ENCODE measurements at places on chromosomes 16 and 17.
A peak's percentile ranks its signal among the peaks of the same experiment; 100 is the strongest.

- no peak for DNase-seq
Observed at GRCh38 chr17:39144416-39144840, 7.0 kb downstream of the PLXDC1 start.

DNA sequence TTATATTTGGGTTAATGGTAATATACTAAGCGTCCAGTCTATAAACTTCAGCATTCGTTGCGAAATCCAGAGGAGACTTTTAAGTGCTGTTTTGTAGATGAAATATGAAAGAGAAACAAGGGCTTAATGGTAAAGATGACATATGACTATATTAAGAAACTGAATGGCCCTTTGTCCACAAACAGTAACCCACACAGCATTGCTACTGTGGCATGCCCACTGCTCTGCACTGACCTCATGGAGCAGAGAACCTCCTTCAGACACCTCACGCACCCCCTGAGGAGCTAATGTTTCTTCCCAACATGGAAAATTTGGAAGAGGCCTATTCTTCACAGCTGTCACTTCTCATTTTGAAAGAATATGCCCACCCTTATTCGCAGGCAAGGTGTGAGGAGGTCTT, 26.7 kb downstream of the ASPA start:
- no peak for DNase-seq

- no peak for DNase-seq
Observed at GRCh38 chr17:76420356-76421043, 32.5 kb downstream of the UBE2O start.

DNA sequence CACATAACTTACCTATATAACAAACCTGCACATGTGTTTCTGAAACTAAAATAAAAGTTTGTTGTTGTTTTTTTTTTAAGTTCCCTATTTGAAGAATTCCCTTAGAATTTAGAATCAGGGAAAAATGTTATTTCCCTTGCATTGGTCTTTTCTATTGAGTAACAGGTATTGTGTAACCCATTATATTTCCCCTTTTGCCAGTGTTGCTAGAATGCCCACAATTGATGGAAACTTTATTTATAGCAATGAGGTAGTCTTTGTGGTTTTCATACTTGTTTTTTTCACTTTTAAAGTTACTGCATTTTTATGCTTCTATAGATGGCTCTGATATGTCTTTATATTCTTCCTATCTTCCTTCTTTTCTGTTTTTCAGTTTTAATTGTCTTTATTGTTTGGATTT, 3.9 kb downstream of the NLRP1 start:
- DNase-seq: no peak

DNA sequence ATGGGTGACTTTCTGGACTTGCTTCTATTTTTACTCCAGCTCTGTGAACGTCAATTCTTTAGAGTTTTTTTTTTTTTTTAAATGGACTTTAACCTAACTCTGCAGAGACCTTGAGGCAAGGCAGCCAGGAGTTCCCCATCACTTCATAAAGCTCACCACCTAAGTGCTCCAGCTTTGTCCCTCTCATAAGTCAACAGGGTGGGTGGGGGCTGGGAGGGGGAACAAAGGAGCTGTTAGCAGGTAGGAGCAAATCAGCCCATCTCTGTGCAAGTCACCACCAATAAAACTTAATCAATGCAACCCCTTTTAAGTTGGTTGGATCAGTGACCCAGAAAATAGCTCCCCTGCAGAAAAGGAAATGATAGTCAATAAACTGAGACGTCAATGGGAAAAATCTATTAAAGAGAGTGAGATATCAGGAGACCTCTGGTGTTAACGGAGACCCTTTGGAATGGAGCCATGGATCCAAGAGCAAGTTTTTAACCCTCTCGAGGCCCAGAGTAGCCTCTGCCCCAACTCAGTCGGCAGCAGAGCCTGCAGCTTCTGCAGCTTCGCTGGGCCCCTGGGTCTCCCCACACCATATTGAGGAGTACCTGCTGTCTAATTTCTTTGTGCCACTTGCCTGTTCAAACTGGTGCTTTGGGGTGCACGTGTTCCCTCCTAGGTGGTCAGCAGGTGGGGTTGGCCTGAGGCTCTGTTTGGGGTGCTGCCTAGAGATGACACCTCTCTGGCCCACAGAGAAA, 27.6 kb upstream of the ETV4 start:
- DNase-seq: no peak

- no peak for DNase-seq
Observed at GRCh38 chr17:55395803-55396505, 25.7 kb downstream of the MMD start.

GRCh38 chr17:78979780-78980623, at the start of gene LGALS3BP:
LGALS3BP (minus strand) TSS chr17:78979923; CDS start chr17:78977191, 2,732 bp downstream.
- DNase-seq: no peak

- no peak for DNase-seq
Observed at GRCh38 chr16:82079892-82080291, 44.8 kb downstream of the HSD17B2 start.

- DNase-seq: peak; percentile 8
Observed at GRCh38 chr16:68506331-68507053, 32.6 kb upstream of the ZFP90 start.

DNA sequence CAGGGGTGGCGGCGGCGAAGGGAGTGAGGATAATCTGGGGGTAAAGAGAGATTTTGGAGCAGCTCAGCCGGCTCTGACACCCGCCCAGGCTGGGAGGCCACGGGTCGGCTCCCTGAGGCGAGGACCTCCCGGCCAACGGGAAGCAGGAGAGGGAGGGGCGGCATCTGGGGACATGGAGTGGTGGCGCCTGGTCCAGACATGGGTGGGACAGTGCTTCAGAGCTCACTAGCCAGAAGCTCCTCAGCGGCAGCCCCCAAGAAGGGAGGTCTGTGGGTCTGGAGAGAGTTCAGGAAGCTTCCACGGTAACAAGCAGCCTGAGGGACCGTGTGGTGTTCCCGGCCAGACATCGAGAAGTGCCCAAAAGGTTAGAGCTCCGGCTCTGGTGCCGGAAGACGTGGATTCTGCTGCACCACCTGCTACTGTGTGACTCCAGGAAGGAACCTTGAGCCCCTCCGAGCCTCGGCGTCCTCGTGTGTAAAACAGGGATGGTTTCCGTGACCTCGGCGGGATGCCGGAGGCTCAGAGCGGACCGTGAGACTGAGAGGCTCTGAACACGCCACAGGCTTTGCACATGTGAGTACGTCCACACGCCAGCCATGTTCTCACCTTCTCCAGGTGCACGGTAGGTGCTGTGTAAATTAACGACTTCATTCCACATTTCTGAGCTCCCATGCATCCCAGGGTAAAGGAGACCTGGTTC, 56.9 kb downstream of the TIMM22 start:
- no peak for DNase-seq

DNA sequence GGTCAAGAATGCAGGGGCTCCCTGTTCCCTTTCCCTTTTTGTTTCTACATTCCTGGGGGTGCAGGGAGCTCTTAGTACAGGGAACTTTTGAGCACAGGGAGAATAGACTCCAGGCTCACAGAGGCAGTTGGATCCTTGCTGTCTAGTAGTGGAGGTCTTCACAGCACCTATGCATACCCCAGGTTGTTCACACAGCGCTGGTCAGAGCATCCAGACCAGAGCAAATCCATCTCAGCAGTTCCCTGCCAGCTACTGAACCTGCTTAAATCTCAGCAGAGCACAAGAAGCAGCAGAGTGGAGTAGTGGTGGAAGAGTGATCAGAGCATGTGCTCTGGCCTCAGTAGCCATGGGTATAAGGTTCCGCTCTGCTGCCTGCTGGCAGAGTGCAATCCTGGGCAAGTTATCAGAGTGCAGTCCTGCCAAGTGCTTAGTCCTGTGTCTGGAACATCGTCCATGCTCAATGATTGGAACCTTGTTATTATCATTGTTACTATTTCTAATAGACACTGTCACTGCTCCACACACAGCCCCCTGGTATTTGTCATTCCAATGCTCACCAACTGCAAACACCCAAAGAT, 220.4 kb downstream of the CBLN1 start:
- no peak for DNase-seq

DNA sequence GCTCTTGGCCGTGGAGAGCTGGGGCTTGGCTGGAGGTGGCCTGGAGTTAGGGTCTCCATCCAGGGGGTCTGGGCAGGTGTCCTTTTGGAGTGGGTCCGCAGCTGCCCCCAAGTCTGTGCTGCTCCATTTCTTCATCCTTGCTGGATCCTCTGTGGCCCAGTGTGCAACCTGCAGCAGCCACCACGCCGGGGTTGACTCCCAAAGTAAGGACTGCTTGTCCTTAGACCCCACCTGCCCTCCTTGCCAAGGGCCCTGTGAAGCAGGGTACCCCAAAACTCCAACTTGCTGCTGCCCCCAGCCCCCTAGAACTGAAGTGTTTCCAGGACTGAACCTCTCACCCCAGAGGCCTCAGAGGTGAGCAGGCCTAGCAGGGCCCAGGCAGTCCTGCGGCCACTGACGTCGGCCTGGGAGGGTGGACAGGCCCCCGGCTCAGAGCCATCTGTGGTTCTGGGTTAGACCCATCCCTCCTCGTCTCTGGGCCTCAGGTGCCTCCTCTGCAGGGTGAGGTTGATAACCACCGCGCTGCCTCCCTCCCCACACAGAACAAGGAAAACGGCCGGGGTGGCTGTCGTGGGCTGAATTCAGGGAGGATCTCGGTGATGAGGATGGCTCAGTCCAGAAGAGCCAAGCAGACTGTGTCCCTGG, 16.9 kb downstream of the TRPV1 start:
- no peak for DNase-seq

DNA sequence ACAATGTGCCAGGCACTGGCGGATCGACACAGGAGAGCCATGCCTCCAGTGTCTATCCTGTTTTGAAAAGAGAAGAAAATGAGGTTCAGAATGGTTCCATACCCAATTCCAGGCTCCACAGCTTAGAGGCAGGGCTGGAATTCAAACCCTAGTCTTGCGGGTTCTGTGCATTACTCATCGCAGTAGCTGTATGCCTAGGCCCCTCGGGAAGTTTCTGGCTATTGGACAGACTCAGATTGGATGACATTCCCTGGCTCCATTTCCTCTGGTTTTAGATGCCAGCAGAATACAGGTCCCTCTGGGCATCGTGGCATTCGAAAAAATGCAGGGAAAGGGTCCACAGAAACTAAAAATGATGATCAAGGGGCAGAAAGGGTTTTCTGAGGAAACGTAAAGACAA, 184.7 kb downstream of the COPRS start:
- DNase-seq: no peak

DNA sequence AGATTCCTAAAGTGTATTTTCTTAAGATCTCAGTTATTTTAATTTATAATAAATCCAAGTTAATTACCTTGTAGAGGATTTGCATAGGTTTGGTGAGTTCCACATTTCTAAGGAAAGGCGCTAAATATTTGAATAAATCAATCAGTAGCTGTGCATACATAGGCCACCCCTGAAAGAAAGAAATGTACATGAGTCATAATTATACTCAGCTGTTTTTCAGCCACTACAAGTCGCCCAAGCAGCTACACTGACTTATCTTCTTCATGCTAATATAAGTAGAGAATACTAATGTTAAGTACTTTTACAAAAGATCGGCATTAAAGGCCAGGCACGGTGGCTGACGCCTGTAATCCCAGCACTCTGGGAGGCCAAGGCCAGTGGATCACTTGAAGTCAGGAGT, 14.9 kb downstream of the SETD6 start:
- no peak for DNase-seq

- DNase-seq: no peak
Observed at GRCh38 chr16:74726716-74727115, 26.1 kb upstream of the MLKL start.

- no peak for DNase-seq
Observed at GRCh38 chr17:63023049-63023448, 57.0 kb downstream of the TANC2 start.

- DNase-seq: no peak
Observed at GRCh38 chr16:87971933-87972332, 20.7 kb downstream of the BANP start.

- DNase-seq: no peak
Observed at GRCh38 chr16:9053006-9053601, 38.3 kb upstream of the HAPSTR1 start.

DNA sequence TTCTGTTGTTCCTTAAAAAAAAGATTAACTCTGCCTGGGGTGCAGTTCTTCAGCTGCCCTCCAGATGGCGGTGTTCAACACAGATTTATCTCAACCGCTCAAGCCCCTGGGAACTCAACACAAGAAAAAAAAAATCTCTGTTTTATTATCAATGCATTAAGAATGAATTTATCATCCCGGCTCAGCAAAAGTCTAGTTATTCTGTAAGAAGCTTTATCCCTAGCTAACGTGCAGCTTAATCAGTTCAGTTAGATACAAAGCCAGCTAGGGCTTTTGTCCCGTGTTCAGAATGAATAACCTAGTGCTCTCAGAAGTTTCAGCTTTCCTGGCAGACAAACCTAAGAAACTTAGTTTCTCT, 475.9 kb upstream of the CCL2 start:
- peak; percentile 51 for DNase-seq

DNA sequence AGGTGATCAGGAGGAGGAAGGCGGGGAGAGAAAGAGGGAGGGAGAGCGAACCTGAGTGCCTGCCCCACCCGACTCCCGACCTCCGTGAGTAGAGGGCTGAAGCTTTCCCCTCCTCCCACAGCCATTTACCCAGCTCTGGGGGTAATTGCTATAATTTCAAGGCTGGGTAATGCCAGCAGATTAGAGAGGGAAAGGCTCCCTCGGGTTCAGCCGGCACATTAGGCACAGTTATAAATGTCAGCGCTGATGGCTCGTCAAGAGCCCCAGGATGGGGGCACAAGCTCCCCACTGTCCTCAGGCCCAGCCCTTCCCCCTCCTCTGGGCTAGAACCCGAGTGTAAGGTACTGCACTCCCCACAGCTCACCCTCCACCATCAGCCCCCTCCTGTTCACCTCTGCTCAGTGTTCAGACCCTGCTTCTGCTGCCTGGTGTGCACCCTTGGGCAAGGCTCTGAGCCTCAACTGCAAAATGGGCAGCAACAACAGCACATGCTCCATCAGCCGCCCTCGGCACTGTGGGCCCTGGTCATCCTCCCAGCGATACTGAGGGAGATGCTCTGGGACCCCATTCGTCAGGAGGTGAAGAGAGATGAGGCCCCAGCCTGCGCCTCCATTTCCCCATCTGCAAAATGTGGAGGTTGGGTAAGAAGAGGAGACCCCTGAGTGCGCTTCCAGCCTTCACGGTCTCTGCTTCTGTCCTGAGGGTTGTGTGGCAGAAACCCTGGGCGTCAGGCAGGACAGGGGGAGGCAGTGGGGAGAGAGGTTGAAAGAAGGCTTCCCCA, 77.2 kb downstream of the NT5M start:
- DNase-seq: no peak

DNA sequence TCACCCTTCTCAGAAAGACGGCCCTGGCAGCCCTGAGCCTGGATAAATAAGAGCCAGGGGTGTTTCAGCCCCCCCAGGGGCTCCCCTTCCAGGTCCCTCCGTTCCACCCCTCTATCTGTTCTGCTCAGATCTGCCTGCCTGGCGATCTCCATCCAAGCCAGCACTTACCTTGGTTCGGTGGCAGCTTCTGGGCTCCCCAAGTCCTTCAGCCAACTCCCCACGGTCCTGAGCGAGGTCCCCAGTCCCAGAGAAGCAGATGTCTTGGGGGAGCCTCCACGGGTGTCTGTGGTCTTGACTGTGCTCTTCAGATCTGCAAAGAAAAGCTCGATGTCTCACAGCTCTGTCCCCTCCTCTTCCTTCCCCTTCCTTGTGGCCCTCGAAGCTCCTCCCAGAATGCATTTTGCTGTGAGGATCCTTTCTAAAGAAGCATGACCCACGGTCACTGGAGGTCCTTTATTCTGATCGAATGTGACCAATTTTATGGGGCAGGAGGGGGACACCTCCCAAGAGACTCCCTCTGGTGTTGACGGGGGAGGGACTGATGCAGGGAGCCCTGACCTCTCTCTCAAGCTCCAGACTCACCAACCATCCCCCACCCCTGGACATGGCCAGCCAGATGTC, at the start of gene PIK3R6:
Gene PIK3R6 (minus strand): TSS at position 314 of the 621 bp plus-strand sequence. CDS start 17,880 bp downstream, outside the sequence.
- DNase-seq: peak; percentile 57

- DNase-seq: no peak
Observed at GRCh38 chr16:2237493-2238149, 1.4 kb downstream of the DNASE1L2 start.

- DNase-seq: peak; percentile 58
Observed at GRCh38 chr17:78168903-78169793, 767 bp downstream of the SYNGR2 start.
